ENCODE measurements at places on chromosomes 1 and 21.

- DNase-seq = no peak
These were observed 68.3 kb downstream of the SLC16A1 start for GRCh38 chr1:112887599-112888283.

GRCh38 chr1:230781594-230781993, 34.4 kb downstream of the CAPN9 start:
- no peak for DNase-seq

DNA sequence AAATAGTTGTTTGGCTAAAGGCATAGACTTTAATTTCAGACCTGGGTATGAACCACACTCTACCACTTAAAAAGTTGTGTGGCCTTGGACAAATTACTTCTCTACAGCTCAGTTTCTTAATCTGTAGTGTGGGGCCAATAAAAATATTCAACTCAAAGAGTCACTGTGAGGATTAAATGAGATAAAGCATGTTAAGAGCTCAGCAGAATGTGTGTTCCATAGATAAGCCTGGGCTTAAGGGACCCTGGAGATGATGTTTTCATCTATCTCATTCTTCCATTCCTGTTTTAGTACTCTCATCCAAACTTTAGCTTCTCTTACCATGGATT, 17.7 kb downstream of the S100A10 start:
- no peak for DNase-seq

DNA sequence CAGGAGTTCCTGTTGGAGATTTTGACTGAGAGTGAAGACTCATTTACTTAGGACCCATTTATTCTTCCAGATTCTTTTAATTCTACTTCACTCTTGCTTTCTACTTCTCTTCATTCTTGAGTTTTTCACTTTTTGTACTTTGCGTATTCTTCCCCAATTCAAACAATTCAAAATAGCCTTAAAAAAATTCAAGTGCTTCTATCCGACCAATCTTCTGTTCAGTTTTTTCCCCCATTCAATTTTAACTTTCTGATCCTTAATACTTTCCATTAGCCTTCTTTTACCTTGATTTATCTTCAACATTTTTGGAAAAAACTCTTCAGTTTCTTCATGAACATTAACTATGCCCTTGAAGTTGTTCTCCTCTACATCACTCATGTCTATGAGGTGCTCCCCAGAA, 21.1 kb downstream of the ZFYVE9 start:
- no peak for DNase-seq

DNA sequence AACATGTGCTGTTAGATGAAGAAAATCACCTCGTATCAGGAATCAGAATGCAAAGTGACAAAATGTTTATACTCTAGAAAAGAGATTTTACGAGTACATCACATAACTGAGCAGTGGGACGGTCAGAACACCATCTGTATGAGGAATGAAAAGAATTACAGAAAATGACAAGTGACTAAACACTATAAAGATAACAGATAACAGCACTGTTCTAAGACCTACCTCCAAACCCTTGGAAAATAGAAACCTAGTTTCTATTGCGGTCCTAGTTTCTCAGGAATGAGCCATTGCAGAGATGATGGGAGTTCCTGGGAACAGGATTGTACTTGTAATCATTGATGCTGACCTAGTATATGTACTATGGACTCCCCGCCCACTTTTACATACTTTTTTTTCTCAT, 839.4 kb upstream of the ADAMTS5 start:
- no peak for DNase-seq

- no peak for DNase-seq
These were observed 45.2 kb downstream of the COQ8A start for GRCh38 chr1:226985239-226985838.

DNA sequence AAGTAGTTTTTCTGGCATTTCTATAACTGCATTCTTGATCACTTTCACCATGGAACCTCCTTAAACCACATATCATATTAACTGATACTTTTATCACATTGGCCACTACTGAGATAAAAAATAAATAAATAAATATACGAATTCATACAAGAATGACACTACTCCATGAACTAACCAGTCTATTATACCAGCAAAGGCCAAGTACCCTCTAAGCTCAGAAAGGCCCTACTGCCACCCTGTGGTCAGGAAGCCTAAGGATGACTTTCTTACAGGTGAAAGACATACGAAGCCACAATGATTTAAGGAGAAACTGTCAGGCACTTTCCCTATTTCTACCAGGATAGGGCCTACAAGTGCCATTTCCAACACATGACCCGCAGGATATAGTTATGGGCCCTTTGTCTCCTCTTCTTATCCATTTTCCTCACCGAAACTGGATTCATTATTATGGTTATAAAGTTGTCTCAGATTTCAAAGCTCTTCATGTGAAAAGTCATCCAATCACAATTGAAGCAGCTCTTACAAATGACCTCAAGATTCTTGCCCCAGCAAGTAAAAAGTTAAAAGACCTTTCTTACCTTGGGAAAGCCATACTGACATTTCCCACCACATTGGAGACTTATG, 23.9 kb downstream of the DNAJC8 start:
- DNase-seq = peak; percentile 63

GRCh38 chr1:117034791-117035290, 25.3 kb upstream of the TTF2 start:
- DNase-seq = no peak

GRCh38 chr1:33177996-33178540, 3.8 kb downstream of the TRIM62 start:
- DNase-seq = no peak

DNA sequence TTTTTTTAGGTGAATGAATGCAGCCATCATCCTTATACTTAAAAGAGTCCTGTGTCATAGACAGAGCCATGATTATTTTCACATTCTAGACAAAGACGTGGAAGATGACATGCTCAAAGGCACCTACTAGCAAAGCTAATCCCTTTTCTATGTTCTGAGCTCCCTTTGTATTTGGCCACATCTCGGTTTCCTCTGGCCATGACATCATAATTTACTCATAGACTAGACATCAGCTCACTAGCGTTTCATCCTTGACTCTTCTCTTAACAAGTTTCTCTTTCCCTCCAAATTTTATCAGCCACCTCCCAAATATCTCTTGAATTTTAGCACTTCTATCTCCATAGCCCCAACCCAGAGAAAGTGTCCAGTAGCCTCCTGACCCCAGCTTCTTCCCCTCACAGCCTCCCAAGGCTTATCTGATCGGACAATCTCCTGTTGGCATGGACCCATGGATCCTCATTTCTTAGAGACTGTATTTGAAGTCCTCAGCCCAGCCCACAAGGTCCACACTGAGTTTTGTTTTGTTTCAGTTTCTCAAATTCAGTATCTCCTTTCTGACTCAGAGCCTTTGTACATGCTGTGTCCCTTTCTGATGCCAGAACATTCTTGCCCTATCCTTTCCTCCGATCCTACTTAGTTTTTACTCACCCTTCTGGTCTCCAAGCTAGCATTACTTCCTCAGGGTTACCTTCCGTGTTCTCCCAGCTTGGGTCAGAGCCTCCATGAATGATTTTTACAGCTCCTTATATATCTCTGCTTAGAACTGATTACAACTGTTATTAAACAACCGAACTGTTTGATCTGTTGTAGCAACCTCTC, 33.0 kb upstream of the EPS8L3 start:
- no peak for DNase-seq

DNA sequence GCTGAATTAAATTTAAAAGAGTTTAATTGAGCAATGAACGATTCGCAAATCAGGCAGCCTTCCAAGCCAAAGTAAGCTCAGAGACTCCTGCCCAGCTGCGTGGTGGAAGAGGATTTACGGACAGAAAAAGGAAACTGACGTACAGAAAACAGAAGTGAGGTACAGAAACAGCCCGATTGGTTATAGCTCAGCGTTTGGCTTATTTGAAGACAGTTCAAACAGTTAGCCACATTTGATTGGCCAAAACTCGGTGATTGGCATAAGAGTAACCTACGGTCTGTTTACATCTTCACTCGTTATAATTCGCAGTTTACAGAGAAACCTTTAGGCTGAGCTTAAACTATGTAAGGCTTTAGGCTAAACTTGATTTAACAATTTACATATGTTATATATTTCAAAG, 46.9 kb downstream of the CR1L start:
- DNase-seq = no peak

- DNase-seq = no peak
These were observed 85.2 kb upstream of the RUNX1 start for GRCh38 chr21:35134309-35134708.

DNA sequence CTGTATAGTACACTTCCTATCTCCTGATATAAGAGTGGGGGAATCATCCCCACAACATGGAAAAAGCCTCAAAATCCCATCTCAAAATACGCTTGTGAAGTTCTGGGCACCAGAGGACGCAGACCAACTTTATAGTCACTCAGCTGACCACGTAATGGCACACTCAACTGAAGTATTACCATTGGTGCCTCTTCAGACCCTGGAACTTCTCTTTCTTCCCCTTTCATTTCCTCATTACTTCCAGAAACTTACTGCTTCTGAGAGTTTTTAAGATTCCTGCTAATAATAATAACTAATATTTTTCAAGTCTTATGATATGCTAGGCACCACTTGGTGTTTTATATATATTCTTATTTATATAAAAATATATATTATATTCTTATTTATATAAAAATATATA, 202.6 kb downstream of the PTPRC start:
- DNase-seq = no peak

DNA sequence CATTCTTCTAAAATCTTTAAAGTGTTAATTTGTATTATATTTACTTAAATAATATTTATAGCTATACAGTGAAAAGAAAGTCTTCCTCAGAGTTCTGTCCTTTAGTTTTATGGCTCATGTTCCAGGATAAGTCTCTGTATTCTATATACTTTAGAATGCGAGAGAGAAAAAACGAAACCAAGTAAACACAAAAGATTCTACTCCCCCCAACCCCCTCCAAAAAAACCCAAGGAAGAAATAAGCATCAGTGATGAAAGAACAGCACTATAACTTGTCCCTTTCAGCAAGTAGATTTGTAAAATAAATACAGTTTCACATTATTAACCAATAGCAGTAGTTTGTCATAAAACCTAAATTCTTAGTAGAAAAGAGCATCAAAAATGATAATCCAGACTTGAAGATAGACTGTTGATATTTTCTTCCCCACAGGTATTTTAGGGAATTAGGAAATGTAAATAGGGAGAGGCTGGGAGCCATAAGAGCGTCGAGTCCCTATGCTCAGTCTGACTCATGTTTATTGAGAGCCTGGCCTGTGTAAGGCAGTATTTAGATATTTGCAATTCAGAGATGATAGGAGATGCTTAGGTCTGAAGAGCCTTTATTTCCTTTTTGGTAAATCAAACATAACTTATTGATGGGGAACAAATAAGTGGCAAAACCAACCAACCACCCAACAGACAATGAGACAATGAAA, 35.5 kb downstream of the CDC14A start:
- no peak for DNase-seq

All from pulmonary artery endothelial cell (primary cell).